Activated naive CD4-positive, alpha-beta T cell (primary cell): ENCODE measurements at places on chromosomes 2 and 18.

DNA sequence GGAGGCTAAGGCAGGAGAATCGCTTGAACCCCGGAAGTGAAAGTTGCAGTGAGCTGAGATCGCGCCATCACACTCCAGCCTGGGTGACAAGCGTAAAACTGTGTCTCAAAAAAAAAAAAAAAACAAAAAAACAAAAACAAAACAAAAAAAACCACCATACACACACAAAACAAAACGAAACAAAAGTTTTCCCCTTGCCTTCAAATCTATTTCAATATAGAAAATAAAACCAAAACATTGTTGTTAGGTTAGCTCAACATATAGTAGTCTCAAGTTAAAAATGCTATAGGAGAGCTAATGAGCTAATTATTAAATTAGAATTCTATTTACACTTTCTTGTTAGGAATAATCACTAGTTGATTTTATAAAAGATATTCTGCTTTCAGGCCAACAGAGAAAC lies 43.3 kb downstream of the FBXO11 start:
- no peak for DNase-seq

GRCh38 chr2:67854798-67855197 lies 208.0 kb downstream of the C1D start:
- DNase-seq = no peak

DNA sequence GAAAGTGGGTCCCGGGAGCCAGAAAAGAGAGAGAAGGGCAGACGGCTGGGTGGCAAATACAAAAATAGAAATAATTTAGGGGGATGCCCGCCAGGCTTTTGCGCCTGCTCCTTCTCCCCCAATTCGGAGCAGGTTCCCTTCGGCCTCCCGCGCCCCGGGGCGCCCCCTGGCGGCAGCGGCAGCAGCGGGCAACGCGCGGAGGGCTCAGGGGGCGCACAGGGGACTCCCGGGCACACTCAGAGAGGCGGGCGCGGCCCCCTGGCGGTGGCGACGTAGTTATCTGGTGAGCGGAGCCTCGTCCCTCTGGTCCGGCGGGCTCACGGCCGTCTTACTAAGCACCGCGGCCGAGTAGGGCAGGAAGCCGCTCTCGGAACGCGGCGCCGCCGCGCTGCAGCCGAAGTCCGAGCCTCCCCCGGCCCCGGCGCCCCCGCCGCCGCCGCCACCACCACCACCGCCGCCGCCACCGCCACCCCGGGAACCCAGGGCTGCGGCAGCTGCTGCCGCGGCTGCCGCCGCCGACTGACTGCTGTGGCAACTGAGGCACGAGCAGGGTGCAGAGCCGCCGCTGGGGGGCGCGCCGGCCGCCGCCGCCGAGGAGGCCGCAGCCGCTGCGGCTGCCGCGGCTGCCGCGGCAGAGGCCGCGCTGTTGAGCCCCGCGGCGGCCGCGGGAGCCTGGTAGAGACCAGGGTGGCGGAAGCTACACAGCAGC lies 3.8 kb downstream of the EVX2 start:
- DNase-seq = no peak

DNA sequence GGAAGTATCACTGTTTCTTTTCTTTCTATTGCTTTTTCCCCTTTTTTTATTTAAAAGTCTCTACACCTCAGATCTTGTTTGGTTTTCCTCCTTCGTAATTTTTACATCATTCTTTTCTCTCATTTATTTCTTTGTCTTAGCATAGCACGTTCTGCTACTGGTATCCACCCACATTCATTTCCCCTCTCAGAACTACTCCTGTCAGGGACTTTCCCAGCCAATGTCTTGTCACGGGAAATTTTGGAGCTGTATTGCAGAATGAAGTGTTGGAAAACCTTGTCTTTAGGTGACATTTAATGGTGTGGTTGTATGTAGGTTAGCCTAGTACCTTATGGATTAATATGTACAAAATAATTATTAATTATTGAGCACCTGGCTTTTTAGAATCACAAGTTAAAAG lies 34.0 kb downstream of the TTLL4 start:
- no peak for DNase-seq

DNA sequence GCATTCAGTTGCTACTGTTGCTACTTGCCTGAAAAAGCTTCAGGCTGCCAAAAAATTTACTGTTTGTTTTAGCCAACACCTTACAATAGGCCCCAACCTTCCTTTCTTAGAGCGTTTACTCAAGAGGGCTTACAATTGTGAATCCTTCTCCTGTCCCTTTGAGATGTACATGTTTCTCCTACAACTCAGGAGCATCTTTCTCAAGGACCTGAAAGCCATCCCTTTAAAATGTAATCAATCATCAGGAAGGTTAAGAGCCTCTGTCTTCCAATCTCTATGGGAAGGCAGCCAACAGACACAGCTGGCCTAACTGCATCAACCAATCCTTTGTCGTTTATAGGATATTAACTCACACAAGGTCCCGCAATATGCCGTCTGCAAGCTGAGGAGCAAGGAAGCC lies 3.4 kb upstream of the IER3IP1 start:
- no peak for DNase-seq

GRCh38 chr2:218370410-218371063 lies 11.5 kb upstream of the SLC11A1 start:
- no peak for DNase-seq

GRCh38 chr2:219567131-219567530 lies 4.2 kb downstream of the OBSL1 start:
- no peak for DNase-seq

- no peak for DNase-seq
These were observed 36.2 kb upstream of the TAF1B start for GRCh38 chr2:9807056-9807455.

- no peak for DNase-seq
These were observed 4.1 kb downstream of the SERTAD2 start for GRCh38 chr2:64649626-64650025.

DNA sequence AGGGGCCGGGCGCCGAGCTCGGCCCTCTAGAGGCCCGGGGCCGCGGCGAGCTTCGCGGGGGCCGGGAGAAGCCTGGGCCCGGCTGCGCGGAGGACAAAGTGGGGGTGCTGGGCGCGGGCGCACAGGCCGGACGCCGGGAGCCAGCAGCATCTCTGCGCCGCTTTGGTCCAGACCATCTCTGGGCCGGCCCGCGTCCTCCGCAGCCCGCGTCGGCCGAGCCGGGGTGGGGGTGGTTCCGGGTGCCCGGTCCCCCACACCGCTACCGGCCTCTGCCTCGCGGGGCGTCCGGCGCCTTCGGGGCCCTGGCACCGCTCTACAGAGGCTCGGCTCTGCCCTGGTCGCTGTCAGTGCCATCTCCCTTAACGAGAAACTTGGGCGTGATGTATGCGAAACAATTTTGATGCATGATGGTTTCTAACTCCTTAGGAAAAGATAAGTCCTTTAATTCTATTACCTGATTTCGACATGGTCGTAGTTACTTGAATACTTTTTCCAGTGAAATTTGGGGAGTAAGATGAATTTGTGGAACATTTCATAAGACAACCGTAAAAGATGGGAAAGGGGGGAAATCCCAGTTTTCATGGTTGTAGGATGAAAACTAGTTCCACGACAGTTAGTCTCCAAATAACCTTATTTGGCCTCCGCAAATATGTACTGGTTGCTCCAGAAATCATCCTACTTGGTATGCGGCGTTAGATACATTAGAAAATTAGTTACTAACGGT lies 562 bp downstream of the TWSG1 start:
- peak; percentile 32 for DNase-seq

DNA sequence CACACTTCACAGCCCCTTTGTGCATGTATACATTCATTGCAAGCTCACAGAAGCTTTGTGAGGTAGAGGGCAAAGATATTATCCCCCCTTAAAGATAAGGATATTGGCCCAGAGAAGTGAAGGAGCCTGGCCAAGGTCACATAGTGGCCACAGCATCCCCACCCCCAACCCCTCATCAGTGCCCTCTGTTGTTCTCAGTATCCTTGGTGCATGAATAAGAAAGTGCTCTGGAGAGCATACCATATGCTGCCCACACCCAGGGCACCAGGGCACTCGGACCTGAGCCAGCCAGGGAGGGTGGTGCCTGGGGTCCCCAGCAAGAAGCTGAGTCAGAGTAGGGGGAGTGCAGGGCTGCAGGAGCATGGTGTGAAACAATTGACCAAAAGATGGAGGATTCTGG lies 3.3 kb downstream of the DYSF start:
- no peak for DNase-seq

GRCh38 chr2:78895022-78895421 lies 130.5 kb upstream of the REG3G start:
- DNase-seq = no peak

DNA sequence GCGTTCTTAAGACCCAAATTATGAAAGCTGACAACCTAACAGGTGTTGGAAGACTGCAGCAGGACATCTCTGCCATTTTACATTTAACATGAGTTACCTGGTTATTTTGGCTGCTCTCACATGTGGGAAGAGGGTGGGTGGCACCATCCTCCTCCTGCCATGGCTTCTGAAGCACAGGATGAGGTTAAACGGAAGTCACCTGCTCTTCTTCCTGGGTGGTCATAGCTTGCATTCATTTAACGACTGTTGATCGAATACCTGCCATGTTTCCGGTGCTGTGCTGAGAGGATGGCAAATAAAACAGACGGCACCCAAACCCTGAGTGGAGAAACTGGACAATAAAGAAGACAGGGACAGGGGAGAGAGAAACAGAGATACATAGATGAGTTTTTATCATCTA lies 118.0 kb downstream of the RHBDD1 start:
- no peak for DNase-seq

DNA sequence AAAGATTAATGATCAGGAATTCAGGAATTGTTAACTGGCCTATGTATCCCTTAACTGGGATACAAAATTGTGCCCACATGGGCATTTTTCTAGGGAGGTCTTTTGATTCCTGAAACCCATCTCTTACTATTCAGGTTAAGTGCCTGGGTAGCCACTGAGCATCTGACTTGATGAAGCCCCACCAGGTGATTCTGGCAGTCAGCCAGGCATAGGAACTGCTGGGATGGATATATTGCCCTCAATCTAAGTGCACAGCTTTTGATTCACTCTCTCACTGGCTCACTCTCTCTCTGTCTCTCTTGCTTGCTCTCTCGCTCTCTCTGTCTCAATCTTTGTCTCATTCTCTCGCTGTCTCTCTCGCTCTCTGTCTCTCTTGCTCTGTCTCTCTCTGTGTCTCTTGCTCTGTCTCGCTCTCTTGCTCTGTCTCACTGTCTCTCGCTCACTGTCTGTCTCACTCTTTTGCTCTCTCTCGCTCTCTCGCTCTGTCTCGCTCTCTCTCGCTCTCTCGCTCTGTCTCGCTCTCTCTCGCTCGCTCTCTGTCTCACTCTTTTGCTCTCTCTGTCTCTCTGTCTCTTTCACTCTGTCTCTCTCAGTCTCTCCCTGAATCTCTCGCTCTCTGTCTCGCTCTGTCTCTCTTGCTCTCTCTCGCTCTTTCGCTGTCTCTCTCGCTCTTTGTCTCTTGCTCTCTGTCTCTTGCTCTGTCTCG lies 22.3 kb downstream of the INPP1 start:
- no peak for DNase-seq

GRCh38 chr2:2832657-2833056 lies 501.6 kb upstream of the MYT1L start:
- DNase-seq = no peak

GRCh38 chr2:101300164-101300563 lies 8.3 kb downstream of the RNF149 start:
- DNase-seq = no peak

GRCh38 chr2:71460595-71461303 lies 7.4 kb downstream of the DYSF start:
- DNase-seq = no peak

GRCh38 chr2:26088038-26088643 lies 54.3 kb downstream of the RAB10 start:
- no peak for DNase-seq

DNA sequence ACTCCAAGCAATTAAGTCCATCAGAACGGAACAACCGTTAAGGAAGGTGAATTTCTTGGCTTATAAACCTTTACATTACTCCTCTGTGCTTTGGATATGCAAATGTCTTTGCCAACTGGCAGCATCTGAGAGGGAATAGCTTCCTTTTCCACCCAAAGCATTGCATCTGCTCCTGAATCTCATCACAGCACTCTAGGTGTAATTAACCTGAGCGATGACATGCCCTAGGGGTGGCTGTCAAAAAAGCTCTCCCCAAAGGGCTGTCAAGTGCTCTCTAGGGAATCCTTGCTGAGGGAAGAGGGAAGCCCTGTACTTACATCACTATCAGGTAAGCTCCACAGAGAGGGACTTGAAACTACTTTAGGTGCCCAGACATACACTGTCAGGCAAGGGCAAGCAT lies 5.5 kb upstream of the SMARCAL1 start:
- DNase-seq = no peak

- DNase-seq = no peak
These were observed 184.9 kb downstream of the UBE2E3 start for GRCh38 chr2:181165199-181165868.

GRCh38 chr2:240623531-240624010 lies 1.7 kb upstream of the GPR35 start:
- no peak for DNase-seq

DNA sequence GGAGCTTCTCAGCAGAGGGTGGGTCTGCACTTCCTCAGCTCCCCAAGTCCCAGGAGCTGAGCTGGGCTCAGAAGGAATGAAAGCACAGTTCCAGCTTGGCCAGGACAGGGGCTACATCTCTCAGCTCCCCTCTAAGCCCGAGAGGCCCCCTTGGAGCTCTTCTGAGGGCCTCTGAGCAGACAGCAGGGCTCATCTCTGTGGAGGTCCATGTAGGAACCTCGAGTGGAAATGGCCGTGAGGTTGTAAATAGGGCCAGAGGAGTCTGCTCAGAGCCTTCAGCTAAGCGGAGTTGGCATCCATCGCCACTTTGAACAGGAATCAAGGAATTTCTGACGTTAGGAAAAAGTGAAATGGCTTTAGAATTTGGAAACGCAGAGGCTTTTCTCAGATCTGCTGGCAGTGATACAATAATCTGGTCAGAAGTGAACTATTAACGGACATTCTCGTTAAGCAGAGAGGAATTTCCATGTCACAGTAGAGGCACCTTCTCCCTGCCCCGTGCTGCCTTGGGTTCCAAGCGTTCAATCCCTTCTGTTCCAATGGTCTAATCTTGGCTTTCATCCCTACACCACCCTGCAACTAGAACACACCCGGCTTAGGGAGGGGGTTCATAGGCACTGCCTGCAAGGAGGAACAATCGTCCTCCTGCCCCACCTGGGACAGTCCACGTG lies 213.9 kb downstream of the NDUFA10 start:
- DNase-seq = no peak

- DNase-seq = no peak
These were observed 94.0 kb downstream of the PXDN start for GRCh38 chr2:1650085-1650872.

DNA sequence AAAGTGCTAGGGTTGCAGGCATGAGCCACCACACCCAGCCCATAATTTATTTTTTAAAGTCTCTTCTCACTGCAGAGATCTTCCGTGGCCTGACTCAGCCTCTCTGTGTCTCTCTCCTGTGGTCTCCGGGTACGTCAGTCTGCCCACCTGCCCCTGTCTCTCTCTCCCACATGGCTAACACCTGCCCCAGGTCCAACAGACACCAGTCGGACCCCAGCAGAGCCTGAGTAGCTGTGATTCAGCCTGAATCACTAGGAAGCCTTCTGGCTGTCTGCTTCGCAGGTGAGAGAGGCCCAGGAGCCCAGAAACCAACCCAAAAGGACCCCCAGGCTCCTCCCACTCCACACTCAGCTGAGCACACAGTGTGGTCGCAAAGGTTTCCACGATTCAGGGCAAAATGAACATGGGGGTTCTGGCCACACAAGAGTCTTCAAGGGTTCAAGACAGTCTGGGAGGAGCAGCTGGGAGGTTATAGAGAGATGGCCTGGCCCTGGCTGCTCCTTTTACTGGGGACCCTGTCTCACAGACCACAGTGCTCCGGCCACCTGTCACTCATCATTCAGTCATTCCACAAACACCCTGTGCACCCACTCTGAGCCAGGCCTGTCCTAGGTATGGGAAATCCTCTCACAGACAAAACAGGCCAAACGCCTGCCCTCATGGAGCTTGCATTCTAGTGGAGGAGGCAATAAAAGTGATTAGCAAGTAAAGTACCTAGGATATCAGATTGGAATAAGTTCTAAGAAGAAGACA lies 8.6 kb downstream of the RUFY4 start:
- DNase-seq = no peak
